ENCODE measurements at places on chromosomes 12 and 14.

GRCh38 chr14:75197338-75197737, 20.9 kb upstream of the TMED10 start:
- no peak for DNase-seq

- no peak for DNase-seq
Measured at GRCh38 chr12:9319044-9319841, 111.0 kb upstream of the PZP start.

GRCh38 chr14:35298351-35298750, 6.2 kb downstream of the PSMA6 start:
- DNase-seq = no peak

DNA sequence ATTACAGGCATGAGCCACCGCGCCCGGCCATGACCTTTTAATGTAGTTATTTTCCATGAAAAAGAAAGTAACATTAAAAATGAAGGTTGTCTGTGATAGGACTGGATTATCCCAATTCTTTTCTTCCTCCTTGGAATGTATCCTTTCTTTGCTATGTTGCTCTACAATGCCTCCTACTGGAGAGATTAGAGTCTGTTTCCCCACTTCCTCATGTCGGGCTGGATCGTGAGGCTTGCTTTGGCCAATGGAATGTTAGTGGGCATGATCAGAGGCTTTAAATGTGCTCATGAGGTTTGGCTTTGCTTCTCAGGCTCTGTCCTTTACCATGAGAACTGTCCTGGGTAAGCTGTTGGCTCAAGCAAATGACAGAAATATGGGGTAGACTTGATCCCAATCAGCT, 34.7 kb upstream of the SOCS2 start:
- no peak for DNase-seq

DNA sequence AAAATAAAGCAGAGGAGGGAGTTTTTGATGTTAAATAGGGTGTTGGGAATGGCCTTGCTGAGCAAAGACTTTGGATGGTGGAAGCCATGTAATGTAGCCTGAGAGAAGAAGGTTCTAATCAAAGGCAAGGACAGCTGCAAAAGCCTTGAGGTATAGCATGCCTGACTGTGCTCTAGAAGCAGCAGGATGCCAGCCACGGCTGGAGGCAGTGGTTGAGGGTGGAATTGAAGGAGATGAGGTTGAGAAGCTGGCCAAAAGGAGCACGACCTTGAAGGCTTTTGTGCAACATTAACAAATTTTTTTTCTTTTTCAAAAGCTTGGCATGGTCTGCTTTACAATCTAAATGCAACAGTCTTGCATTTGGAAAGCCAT, 42.3 kb upstream of the CSRP2 start:
- no peak for DNase-seq

DNA sequence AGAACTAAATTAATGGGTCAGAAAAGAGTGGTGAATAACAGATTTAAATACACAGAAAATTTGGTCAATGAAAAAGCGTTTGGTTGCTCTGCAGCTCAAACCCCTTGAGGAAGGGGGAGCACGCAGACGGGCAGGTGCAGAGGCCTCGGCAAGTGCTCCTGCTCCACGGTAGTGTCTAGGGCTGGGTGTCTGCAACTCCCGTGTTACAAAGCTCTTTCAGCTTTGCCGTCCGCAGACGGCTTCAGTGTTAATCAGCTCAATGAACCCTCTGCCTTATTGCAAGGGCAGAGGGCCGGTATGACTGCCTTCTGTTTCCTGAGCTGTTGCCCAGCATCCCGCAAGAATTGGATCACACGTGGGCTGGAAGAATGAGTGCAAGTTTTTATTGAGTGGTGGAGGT, 125.7 kb upstream of the TRHDE start:
- DNase-seq = no peak

GRCh38 chr14:36967892-36968555, 204.4 kb downstream of the SLC25A21 start:
- DNase-seq = no peak

- DNase-seq = no peak
Measured at GRCh38 chr14:74475678-74476077, 17.4 kb downstream of the NPC2 start.

GRCh38 chr12:64864319-64864718, 39.9 kb downstream of the TBC1D30 start:
- DNase-seq = no peak

GRCh38 chr14:61872452-61872851, 110.2 kb downstream of the SNAPC1 start:
- no peak for DNase-seq

GRCh38 chr12:91817517-91817916, 328.1 kb downstream of the BTG1 start:
- no peak for DNase-seq

DNA sequence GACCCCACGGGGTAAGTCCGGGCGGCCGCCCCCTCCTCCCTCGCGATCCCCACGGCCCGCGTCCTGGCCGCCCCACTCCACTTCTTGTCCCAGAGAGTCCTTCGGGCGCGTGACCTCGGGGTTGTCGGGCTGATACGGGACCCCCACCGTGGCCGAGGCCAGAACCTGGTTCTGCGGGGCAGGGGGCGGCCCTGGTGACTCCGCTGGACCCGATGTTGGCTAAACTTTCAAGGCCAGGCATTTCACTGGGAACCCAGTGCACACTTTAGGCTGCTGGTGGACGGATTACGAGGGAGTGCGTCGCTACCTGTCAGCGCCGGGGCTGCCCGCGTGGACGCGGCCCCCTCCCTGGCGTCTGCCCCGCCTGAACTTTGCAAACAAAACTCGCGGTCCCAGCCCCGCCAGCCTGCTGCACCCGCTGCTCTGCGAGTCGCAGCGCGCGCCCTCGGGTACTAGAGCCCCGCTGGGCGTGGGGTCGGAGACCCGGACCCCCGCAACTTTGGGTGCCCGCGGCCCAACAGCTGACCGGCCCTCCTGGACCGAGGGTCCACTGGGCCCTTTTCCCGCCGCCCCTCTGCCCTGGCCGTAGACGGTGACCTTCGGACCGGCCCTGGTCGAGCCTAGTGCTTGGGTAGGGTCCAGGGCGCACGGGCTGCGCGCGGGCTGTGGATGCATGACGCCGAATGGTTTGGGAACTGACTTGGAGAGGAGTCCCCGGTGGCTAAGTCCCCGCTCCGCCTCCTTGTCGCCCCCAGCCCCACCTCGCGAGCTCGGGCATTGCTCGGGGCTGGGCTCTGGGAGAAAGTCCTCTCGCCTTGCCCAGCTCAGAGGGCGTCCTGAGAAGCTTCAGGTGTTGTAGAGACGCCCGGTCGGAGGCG, 624 bp downstream of the RIN3 start:
- DNase-seq = peak; percentile 26

GRCh38 chr12:116933091-116933490, 22.3 kb downstream of the FBXW8 start:
- no peak for DNase-seq

GRCh38 chr12:53758730-53759103, 6.9 kb upstream of the CISTR start:
- DNase-seq = no peak

DNA sequence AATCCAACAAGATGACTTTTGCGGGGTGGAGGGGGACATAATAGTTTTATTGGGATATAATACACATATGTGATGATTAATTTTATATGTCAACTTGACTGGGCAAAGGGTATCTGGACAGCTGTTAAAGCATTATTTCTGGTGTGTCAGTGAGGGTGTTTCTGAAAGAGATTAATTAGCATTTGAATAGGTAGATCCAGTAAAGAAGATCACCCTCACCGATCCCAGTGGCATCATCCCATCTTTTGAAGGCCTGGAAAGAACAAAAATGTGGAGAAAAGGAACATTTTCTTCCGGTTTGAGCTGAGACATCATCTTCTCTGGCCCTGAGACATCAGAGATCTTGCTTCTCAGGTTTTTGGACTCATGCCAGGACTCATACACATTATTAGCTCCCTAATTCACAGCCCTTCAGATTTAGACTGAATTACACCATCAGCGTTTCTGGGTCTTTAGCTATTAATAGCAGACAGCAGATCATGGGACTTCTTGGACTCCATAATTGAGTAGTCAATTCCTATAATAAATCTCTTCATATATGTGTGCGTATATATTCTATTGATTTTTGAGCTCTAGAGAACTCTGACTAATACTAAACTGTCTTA, 283.6 kb downstream of the PCNX1 start:
- no peak for DNase-seq

GRCh38 chr12:48542300-48542928, 17.0 kb downstream of the OR8S1 start:
- DNase-seq = peak; percentile 32

- no peak for DNase-seq
Measured at GRCh38 chr12:75162845-75163244, 46.8 kb downstream of the KCNC2 start.

DNA sequence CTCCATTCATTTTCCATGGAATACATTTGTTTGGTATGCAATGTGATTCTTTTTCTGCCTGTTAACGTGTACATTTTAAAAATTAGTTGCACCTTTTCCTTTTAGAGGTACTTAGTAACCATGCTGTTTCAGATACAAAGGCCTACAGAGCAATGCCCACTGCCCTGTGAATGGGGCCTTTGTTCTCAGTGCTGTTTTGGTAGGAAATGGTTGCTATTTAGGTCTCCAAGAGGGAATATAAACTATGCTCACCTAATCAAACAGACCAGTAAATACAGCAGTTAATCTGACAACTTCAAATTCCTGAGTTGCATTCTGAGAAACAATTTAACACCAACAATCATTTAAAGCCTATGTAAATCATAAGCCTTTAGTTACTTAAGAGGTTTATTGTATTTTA, 188.7 kb downstream of the BCAT1 start:
- no peak for DNase-seq

- DNase-seq = no peak
Measured at GRCh38 chr12:92044435-92044834, 101.2 kb downstream of the BTG1 start.

DNA sequence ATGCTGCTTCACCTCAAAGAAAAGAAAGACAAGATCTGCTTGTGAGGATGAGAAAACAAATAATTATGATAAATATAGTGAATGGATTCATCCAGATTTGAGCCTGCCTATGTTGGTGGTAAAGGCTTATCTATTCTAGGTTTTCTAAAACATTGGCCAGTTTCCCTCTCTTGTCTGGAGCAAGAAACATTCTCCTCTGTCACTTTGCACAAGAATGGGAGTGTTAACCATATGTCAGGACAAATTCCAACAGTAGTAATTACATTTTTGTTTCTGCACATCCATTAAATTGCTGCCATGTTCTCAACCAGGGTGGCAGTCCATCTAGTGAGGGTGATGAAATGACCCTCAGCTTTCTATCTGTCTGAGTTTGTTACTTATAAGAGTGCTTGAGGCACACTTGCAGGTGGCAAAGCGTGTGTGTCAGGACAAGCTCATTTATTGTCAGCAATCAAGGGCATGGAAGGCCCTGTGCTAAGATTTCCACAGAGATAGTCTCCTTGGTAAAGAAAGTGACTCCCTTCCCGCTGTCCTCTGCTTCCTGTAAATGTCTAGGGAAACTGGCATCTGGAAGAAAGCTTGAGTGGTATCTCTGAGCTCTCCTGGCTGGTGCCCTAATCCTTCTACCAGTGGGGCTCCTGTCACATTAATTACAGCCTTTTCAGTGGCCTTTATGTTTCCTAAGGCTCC, 502.1 kb upstream of the FLRT2 start:
- DNase-seq = no peak

GRCh38 chr14:21672116-21672515, 1.5 kb downstream of the OR4E1 start:
- DNase-seq = no peak

DNA sequence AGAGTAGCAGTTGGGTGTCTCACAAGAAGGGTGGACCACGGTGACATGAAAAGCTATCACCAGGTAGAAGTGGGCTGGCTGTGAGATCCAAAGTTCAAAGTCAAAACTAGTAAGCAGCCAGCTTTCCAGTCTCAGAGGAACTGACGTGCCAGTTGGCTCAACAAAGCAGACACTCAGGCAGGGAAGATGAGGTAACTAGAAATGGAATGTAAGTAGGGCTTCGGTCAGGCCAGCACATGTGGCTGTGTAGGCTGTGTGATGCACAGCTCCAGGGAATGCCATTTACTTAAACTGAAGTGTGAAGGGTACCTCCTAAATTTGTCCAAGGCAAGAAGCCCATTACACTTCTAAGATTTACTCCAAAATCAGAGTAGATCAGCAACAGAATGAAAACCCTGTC, 43.6 kb downstream of the PTPRR start:
- no peak for DNase-seq

- no peak for DNase-seq
Measured at GRCh38 chr12:132405742-132406251, 76.4 kb upstream of the GALNT9 start.

- no peak for DNase-seq
Measured at GRCh38 chr14:54724676-54725325, 157.9 kb downstream of the SAMD4A start.

DNA sequence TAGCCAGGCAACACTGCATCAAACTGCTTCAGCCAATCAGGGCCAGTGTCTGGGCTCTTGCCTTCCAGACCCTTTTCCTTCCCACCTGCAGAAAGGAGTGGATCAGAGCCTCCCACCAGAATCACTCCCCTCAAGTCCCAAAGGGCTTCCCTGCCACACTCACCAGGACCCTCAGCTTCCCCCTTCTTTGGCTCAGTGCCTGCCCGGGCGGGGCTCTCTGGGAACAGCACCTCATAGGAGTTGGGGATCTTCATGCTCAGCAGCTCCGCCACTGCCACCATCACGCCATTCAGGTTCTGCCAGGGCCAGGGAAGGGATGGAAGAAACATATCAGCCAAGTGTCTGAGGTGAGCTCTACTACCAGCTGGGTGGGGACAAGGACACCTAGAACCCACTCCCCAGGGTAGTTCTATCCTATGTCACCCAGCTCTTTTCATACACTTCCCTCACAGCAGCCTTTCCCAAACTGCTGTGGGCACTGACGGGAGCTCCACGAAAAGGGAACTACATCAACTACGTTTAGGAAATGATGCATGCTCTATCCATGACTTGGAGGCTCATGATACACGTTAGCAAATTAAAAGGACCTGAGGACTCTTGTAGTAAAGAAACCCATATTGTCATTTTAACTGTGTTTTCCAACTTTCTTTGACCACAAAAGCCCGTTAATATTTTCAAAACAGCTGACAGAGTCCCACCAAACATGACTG, 9.4 kb upstream of the PRKAG1 start:
- no peak for DNase-seq

- DNase-seq = no peak
Measured at GRCh38 chr14:99043756-99044155, 228.2 kb downstream of the BCL11B start.

DNA sequence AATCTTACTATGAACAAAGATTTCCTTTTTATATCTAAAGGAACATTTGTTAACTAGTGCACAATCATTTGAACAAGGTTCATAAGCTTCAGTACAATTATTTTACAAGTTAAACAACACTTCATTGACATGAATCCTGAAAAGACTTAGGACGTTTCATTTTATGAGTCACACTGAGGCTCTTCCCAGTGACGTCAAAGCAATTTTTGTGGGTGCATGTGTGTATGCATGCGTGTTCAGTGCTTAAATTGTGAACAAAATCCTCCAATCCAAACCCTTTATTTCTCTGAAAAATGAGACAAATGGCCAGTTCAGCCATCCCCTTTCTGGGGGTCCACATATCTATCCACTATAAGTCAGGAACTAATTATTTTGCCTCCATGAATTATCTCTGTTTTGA, 2.9 kb downstream of the LMNTD1 start:
- DNase-seq = no peak

- DNase-seq = no peak
Measured at GRCh38 chr12:129561304-129561703, 342.5 kb downstream of the TMEM132D start.
